ENCODE measurements at places on chromosomes 7 and 10.

DNA sequence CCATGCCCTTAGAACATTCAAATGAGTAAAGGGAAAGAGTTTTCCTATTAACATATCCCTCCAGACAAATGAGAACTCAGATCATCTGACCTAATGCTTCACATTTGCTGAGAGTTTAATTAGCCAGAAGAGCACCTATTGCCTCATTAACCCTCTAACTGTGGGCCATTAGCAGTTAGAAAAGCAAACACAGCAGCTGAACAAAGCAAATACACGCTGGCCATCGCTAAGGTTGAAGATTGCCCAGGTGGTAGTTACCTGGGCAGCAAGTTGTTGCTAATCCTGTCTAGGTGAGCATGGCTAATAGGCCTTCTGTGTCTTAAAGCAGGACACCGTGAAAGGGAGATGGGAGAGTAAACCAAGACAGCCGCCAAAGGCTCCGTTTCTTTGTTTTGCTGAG, 49.9 kb upstream of the UCN3 start:
- no peak for DNase-seq

- no peak for DNase-seq
Measured at GRCh38 chr7:38465956-38466355, 165.2 kb downstream of the AMPH start.

DNA sequence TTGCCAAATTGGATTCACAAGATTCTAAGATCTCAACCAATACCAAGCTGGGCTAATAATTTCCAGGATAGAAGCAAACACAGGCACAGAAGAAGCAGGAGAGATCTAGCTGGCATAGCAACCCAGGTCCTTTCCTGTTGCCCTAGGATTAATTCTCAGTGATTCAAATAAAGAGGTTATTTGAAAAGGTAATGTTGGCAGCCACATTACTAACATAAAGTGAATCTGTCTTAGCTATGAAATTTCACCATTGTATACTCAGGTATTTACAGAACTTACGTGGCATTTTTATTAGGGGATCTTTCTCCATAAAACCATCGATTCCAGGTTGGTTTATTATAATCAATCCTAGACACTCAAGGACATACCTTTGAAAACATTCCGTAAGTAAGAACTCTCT, 379.3 kb upstream of the POM121L12 start:
- DNase-seq: no peak

DNA sequence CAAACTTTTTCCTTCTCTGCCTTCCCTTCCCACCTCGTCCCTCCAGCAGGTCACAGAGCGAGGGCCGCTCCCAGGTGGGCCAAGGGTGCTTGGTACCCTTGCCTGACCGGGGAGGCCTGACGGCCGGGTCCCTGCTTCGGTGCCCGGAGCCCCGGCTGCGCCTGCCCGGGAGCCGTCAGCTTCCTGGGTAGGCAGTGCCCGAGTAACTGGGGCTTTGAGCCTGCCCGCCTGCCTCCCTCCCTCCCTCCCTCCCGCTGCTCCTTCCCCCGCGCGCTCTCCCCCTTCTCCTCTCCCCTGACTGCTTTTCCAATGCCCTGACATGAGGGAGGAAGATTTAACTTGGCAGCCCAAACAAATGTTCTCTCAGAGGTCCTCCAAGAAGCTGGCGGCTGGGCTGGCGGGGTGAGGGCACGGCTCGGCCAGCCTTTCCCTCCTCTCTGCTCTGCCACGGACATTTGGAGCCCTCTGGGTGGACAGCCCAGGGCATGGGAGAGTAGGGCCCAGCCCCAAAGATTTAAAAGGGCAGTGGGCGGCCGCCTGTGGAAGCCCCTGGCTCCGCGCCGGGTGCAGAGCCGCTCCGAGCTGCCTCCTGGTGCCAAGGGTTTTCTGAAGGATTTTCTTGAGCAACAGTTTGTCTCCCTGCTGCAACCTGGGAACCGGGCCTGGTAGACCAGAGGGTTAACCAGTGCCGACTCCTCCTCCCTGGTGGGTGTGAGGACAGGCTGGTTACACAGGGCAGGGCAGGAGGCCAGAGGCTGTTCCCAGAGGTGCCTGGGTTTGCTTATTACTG, 2.0 kb downstream of the ZMIZ1 start:
- DNase-seq: peak; percentile 69

DNA sequence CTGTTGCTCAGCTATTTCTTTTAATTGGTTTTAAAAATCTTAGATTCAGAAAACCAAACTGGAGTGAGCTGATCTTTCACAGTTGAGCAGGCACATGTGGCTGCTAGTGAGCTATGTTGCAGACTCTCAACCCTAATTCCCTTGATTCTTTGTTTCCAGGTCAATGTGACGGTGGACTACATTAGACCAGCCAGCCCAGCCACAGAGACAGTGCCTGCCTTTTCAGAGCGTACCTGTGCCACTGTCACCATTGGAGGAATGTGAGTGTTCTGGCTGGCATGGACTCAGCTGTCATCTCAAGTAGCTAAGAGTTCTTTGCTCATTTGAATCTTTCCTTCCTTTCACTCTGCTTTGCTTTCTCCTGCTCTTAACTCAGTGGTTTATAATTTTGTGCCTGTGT, 187.1 kb downstream of the LRRC4 start:
- no peak for DNase-seq

DNA sequence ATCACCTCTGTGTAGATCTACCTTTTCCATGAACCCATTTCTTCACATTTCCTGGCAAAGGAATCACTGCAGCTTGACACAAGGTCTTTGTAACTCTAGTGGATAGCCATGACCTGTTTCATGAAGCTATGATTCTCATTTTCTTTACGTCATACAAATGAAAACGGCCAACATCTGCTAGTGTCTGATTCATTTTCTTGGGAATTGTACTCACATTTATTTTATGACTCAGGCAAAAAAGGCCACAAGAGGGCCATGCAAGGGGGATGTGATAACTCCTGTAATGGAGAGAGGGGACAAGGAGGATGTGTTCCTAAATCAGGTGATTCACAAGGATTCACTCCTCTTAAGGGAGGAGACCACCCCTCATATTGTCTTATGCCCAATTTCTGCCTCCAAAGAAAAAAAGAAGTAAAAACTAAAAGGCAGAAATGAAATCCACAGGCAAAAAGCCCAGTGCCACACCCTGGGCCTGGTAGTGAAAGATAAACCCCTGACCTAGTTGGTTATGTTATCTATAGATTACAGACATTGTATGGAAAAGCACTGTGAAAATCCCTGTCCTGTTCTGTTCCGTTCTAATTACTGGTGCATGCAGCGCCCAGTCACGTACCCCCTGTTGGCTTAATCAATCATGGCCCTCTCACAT, 249.9 kb downstream of the IPMK start:
- DNase-seq: peak; percentile 78

DNA sequence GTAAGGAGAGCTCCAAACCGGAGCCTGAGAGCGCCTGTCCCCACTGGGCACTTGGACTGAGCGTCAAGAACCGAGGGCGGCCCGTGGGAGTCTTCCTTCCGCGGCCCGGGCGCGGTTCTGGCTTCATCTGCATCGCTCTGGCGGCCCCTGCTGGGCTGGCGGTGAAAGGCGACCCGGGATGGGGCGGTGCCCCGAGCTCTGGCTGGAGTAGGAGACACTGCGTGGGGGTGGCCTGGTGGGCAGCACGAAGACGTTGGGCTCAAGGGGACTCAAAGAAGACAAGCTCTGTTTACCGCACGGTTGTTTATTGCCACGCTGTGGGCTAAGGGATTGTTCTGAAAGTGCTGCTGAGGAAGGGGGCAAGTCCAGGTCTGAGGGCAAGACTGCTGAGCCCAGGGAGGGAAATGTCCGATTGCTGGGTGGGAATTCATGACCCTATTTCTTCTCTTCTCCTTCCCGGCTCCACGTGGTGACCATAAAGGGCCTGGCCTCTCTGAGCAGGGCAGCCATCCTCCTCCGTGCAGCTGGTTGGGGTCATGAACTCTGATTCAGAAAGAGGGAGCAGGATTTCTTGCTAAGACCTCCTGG, 29.8 kb downstream of the PLAU start:
- DNase-seq: no peak

GRCh38 chr7:40470091-40470592, 335.3 kb downstream of the SUGCT start:
- DNase-seq: peak; percentile 69

- DNase-seq: no peak
Measured at GRCh38 chr7:82445271-82445670, 1.7 kb upstream of the CACNA2D1 start.

Measured in AG09309 (cell line).